ENCODE measurements at places on chromosomes 7 and 10. TPM values are rescaled to one million over a fixed set of nuclear protein-coding genes. Genes with fewer than 3 reads are reported as not detected.

GIMAP7 gene
- 10.8 TPM for total RNA-seq

HOXA3 gene
- total RNA-seq: 6.1 TPM

GJD4 gene
- total RNA-seq: 1.2 TPM

ASZ1 gene
- total RNA-seq: not detected

SUN3 gene
- not detected for total RNA-seq

NPY4R gene
- total RNA-seq: 0.81 TPM

RHOBTB1 gene
- total RNA-seq: 3.5 TPM

MLXIPL gene
- total RNA-seq: 3.4 TPM

CPVL gene
- 8.1 TPM for total RNA-seq

ZNF727 gene
- total RNA-seq: 2.8 TPM

AKR1C8 gene
- total RNA-seq: not detected

- H3K4me1 ChIP-seq: peaks cover 12% of the 10 kb centered on the region
- H3K27ac ChIP-seq: no peak overlapping the region
- no peaks in the 10 kb centered on the region for H3K36me3 ChIP-seq
- no peaks in the 10 kb centered on the region for H3K27me3 ChIP-seq
- no peak for DNase-seq
These were observed 180.1 kb downstream of the RAPGEF5 start for GRCh38 chr7:22176791-22177412.

DNA sequence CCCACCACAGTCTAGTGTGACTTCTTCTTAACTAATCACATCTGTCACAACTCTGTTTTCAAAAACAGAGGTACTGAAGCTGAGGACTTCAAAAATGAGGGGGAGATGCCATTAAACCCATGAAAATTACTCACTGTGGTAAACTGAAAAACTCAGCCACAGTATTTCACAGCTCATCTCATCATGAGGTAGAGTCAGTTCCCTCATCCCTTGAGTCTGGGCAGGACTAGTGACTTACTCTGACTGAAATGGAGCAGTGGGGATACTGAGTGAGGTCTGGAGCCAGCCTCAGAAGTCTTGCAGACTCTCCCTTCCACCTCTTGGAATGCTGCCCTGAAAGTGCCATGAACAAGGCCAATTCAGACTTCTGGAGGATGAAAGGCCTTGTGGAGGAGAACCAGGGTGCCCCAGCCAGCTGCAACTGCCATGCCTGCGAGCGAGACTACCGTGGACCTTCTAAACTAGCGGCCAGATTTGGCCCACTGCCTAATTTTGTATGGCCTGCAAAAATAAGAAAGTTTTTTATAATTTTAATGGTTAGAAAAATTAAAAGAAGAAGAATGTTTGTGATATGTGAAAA, 24.7 kb upstream of the ANKRD1 start:
- no peak overlapping the region for H3K27ac ChIP-seq
- DNase-seq: no peak
- no peaks in the 10 kb centered on the region for H3K27me3 ChIP-seq
- H3K4me3 ChIP-seq: no peak overlapping the region
- no peaks in the 10 kb centered on the region for H3K4me1 ChIP-seq
- H3K36me3 ChIP-seq: no peaks in the 10 kb centered on the region

DNA sequence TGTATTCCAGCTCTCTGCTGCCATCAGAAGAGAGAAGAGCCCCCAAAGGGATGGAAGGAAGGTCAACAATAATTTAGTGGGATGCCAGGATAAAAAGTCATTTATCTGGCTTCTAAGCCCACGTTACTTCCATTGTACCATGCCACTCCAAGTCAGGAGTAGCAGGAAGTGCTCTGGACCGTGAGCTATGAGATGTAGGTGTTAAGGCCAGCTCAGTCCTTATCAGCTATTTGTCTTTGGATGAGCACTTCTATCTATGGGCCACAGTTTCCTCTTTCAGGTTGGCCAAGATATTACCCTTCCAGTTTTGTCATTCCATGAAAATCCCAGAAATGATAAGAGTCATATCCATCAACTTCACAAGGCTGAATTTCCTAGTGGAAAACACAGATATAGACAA, 119.4 kb upstream of the CACUL1 start:
- peaks cover 4% of the 10 kb centered on the region for H3K27me3 ChIP-seq
- no peak for DNase-seq
- H3K36me3 ChIP-seq: no peaks in the 10 kb centered on the region

- H3K27ac ChIP-seq: no peak overlapping the region
- DNase-seq: no peak
- no peaks in the 10 kb centered on the region for H3K27me3 ChIP-seq
- H3K4me3 ChIP-seq: no peak overlapping the region
- H3K4me1 ChIP-seq: peaks cover 4% of the 10 kb centered on the region
These were observed 193.1 kb downstream of the CCSER2 start for GRCh38 chr10:84521468-84521867.

DNA sequence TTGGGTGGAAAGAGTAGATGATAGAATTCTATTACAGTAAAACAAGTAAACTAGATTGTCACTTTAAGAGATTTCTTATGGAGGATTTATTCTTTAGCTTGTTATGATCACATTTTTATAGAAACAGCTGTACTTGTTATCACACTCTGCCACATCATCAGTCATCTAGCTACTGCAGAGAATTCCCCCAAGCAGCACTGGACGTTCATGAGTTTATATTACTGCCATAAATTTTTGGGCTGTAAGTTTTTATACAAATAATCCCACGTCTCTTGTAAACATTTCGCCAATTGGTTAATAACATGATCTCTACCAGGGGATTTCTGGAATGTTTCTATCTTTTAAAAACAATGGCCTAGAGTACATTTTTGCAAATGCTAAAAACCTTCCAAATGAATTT, 238.8 kb downstream of the POLR1F start:
- DNase-seq: no peak
- H3K4me3 ChIP-seq: no peak overlapping the region
- no peaks in the 10 kb centered on the region for H3K27me3 ChIP-seq
- H3K27ac ChIP-seq: no peak overlapping the region
- H3K36me3 ChIP-seq: no peaks in the 10 kb centered on the region

GRCh38 chr7:128408709-128409595, 830 bp downstream of the IMPDH1 start:
- peak overlapping the region; percentile 84 for H3K27ac ChIP-seq
- H3K36me3 ChIP-seq: no peaks in the 10 kb centered on the region
- H3K4me3 ChIP-seq: peak overlapping the region; percentile 79
- H3K27me3 ChIP-seq: no peaks in the 10 kb centered on the region

DNA sequence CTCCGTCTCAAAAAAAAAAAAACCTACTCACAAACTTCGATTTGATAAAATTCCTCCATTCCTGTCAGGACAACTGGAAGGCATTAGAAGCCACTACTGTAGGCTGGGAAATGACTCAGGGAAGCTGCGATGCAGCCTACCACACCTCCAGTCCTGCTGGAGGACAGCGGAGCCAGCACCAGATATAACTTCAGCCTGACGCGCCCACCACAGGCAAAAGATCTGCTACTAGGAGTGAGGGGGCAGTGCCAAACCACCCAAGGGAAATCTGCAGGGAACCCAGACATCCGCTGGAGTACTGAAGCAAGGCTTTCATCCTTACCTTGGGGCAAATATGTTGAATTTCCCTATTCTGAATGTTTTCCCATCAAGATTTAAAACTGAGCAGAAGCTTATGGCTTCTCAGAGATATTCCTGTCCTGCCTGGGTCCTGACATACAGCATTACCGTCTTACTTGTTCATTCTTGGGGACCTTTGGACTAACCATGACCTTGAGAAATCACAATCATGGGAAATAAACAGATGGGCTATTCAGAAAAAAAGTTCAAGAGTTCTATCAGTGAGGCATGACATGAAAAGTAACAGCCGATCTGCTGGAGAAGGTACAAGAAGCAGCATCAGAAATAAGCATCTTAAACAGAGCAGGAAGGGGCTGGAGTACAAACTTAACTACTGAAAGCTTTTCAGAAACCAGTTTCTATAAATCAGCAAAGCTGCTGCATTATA, 20.4 kb downstream of the BCCIP start:
- no peak overlapping the region for H3K27ac ChIP-seq
- no peak overlapping the region for H3K4me3 ChIP-seq
- peaks cover 55% of the 10 kb centered on the region for H3K36me3 ChIP-seq
- no peak for DNase-seq

GRCh38 chr7:46349490-46349889, 428.4 kb upstream of the IGFBP3 start:
- H3K27ac ChIP-seq: no peak overlapping the region
- no peaks in the 10 kb centered on the region for H3K36me3 ChIP-seq
- H3K27me3 ChIP-seq: no peaks in the 10 kb centered on the region
- H3K4me3 ChIP-seq: no peak overlapping the region
- peaks cover 2% of the 10 kb centered on the region for H3K4me1 ChIP-seq
- DNase-seq: no peak

DNA sequence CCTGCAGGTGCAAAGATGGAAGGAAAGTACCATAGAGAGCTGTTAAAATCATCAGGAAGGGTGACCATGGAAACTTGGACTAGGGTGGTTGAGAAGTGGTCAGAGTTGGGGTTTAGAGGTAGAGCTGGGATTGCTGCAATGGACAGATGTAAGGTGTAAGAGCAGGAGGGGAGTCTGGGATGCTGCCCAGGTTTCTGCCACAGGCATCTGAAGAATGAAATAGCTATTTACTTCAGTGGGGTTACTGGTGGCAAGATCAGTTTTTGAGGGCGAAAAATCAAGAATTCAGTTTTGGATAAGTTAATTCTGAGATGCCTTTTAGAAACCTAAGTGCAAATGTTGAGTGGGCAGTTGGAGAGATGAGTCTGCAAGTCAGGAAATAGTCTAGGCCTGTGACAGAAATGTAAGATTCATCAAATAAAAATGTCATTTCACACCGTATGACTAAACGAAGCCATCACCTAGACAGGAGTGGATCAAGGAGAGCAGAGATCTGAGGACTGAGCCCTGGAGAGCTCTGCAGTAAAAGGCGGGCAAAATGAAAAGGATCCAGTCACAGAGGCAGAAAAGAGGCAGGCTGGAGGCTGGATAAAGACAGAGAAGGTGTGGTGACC, 22.7 kb upstream of the TOMM7 start:
- H3K27ac ChIP-seq: no peak overlapping the region
- H3K4me1 ChIP-seq: peaks cover 5% of the 10 kb centered on the region
- H3K36me3 ChIP-seq: no peaks in the 10 kb centered on the region
- H3K27me3 ChIP-seq: no peaks in the 10 kb centered on the region
- DNase-seq: no peak

GRCh38 chr7:936386-937054, 18.0 kb downstream of the ADAP1 start:
- DNase-seq: no peak
- no peaks in the 10 kb centered on the region for H3K36me3 ChIP-seq
- H3K4me1 ChIP-seq: no peaks in the 10 kb centered on the region
- no peak overlapping the region for H3K4me3 ChIP-seq

GRCh38 chr7:13844954-13845353, 144.5 kb downstream of the ETV1 start:
- H3K36me3 ChIP-seq: no peaks in the 10 kb centered on the region
- H3K27me3 ChIP-seq: no peaks in the 10 kb centered on the region
- no peak overlapping the region for H3K27ac ChIP-seq
- no peak overlapping the region for H3K4me3 ChIP-seq
- DNase-seq: no peak

- DNase-seq: no peak
- H3K4me3 ChIP-seq: no peak overlapping the region
- no peaks in the 10 kb centered on the region for H3K27me3 ChIP-seq
- H3K27ac ChIP-seq: no peak overlapping the region
These were observed 144.9 kb upstream of the HDAC9 start for GRCh38 chr7:18350678-18351077.

DNA sequence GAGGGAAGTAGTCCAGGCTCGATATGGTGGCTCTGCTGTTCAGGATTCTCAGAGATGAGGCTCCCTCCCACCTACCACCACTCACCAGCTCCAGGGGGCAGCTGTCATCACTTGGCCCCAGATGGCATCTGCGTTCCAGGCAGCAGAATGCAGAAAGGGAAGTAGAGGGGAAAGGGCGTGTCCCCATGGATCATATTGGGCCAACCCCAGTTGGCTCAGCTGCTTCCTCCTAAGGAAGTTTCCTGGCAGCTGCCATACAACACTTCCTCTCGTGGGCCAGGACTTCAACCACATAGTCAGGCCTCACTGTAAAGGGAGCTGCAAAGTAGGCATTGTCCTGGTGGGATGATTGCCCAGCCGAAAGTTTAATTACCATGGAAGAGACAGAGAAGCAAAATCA, 1.6 kb upstream of the TEX36 start:
- no peak overlapping the region for H3K27ac ChIP-seq
- no peak for DNase-seq
- H3K4me1 ChIP-seq: no peaks in the 10 kb centered on the region
- no peaks in the 10 kb centered on the region for H3K27me3 ChIP-seq
- H3K36me3 ChIP-seq: no peaks in the 10 kb centered on the region

DNA sequence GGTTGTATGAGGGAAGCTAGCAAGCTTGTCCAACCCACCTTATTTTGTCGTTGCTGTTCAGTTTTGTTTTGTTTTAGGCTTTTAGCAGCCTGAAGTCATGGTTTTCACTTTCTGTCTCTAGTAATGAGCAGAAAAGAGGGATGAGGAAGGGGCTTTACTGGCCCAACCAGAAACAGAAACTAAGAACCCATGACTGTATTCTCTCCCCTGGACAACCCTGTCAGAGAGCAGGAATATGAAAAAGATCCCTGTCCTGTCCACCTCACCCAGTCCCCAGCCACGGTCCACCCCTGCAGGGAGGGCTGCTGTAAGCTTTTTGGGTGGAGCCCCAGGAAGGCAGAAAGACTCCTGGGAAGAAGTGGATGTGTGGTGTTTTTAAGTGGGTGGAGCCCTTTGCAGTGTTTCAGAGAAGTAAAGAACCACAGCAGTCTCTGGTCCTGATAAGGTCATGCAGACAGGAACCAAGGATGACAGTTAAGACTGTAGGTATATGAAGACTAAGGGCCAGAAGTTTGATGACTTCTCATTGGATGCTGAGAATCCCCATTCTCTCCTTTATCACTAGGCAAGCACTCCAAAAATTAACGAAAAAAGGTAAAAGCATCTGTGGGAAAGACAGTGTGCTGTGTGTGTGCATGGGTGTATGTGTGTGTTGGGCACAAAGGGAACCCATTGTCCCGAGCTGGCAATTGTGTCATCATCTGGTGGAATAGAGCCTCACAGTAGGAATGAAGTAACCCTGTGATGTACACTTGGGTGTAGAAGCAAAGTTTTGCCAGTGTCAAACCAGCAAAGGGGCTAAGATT, 13.8 kb downstream of the MRPL32 start:
- H3K27me3 ChIP-seq: no peaks in the 10 kb centered on the region
- H3K27ac ChIP-seq: no peak overlapping the region
- DNase-seq: no peak

Measured in suprapubic skin (tissue), 4 donors.